ENCODE measurements at places on chromosomes 5 and 9.

GRCh38 chr9:95077053-95077765, 240.3 kb downstream of the FANCC start:
- DNase-seq: no peak

GRCh38 chr5:111996574-111996973, 239.6 kb upstream of the NREP start:
- DNase-seq: no peak

GRCh38 chr5:9230355-9230754, 315.5 kb downstream of the SEMA5A start:
- no peak for DNase-seq

DNA sequence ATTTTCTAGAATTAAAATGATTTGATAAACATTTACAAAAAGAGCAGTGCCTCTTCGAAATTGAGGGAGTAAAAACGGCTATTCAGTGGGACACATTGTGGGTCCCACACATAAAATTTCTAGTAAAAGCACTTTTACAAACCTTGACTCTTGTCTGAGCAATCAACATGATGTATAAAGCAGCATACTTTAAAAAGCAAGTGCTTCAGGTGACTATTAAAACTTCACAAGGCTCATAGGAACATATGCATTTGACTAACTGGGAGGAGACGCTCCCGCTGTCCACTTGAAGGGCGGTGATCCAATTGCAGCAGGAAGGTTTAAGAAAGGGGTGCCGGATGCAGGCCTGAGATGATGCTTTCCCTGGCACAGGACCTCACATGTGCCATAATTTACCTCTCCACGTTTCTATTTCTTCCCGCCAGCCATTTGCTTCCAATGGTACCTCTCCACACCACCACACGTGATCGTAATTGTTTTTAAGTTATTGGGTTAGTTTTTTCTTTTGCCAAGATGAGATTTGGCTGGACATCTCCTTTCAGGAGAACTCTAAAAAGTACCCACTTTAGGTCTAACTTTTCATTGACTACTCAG, 1.8 kb downstream of the MCTP1 start:
- DNase-seq: no peak

- DNase-seq: no peak
Observed at GRCh38 chr5:149267241-149267973, 4.3 kb upstream of the AFAP1L1 start.

Measured in T-helper 22 cell (primary cell).